Mesothelial cell of epicardium (in vitro differentiated cells): ENCODE measurements at places on chromosomes 12 and 14. TPM values are rescaled to one million over a fixed set of nuclear protein-coding genes. Genes with fewer than 3 reads are reported as not detected.

- H3K36me3 ChIP-seq, result peaks cover 29% of the 10 kb centered on the region
- peak overlapping the region; percentile 65 for H3K27ac ChIP-seq
- no peaks in the 10 kb centered on the region for H3K27me3 ChIP-seq
Observed at GRCh38 chr12:31991815-31992214, 32.6 kb downstream of the RESF1 start.

- H3K4me1 ChIP-seq, result peaks cover 20% of the 10 kb centered on the region
- DNase-seq, result peak; percentile 25
- H3K4me3 ChIP-seq, result peak overlapping the region; percentile 100
- peaks cover 6% of the 10 kb centered on the region for H3K36me3 ChIP-seq
Observed at GRCh38 chr14:65101631-65102440, 481 bp downstream of the MAX start.

DNA sequence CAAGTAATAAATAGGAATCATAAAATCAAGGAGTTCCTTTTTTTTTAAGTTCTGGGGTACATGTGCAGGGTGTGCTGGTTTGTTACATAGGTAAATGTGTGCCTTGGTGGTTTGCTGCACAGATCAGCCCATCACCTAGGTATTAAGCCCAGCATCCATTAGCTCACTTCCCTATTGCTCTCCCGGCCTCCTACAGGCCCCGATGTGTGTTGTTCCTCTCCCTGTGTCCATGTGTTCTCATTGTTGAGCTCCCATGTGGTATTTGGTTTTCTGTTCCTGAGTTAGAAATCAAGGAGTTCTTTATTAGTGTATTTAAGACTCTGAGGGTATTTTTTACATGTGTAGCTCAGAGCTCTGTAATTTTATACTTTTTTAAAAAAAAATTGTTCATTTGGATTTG is 86.0 kb downstream of the SCFD1 start:
- peaks cover 18% of the 10 kb centered on the region for H3K36me3 ChIP-seq
- no peak overlapping the region for H3K27ac ChIP-seq
- H3K4me1 ChIP-seq, result no peaks in the 10 kb centered on the region
- no peak for DNase-seq
- no peaks in the 10 kb centered on the region for H3K27me3 ChIP-seq
- no peak overlapping the region for H3K4me3 ChIP-seq

DNA sequence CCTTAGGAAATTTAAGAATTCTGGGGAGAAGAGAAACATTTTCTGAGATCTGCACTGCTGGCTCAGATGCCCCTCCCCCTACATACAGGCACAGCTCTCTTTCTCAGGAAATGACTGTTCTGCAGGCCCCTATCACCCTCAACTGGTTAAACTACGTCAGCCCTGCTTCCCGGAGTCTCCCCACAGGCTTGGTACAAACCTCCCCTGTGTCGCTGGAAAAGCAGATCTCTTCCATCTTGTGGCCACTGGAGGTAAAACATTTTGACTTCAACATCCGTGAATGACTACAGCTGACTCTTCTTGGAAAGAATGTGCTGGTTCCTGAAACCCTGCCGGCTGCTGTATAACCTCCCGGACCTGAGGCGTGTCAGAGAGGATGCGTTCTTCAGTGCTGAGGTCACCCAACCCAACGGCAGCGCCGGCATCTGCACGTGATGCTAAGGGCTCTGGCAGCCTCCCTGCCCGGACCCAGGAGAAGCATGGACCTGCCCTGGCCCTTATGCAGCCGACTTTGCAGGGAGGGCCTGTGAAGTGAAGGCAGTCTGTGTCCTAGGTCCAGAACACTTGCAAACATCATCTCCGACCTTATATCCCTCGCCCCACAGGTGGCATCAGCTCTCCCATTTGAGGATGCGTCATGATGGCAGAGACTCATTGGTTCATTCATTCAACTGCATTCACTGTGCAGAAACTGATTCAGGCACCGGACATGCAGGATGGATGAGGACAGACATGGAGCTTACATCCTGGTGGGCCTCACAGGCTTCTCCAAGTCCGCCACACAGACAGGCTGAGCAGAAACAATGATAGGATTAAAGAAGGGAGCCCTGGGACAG is 129.2 kb downstream of the GCH1 start:
- H3K27me3 ChIP-seq, result no peaks in the 10 kb centered on the region
- DNase-seq, result peak; percentile 71
- no peaks in the 10 kb centered on the region for H3K36me3 ChIP-seq
- peaks cover 15% of the 10 kb centered on the region for H3K4me1 ChIP-seq
- peak overlapping the region; percentile 11 for H3K4me3 ChIP-seq
- H3K27ac ChIP-seq, result peak overlapping the region; percentile 95

- H3K36me3 ChIP-seq, result peaks cover 40% of the 10 kb centered on the region
- H3K27me3 ChIP-seq, result no peaks in the 10 kb centered on the region
- no peak for DNase-seq
- H3K4me1 ChIP-seq, result peaks cover 5% of the 10 kb centered on the region
Observed at GRCh38 chr14:89378119-89378518, 38.9 kb downstream of the FOXN3 start.

DNA sequence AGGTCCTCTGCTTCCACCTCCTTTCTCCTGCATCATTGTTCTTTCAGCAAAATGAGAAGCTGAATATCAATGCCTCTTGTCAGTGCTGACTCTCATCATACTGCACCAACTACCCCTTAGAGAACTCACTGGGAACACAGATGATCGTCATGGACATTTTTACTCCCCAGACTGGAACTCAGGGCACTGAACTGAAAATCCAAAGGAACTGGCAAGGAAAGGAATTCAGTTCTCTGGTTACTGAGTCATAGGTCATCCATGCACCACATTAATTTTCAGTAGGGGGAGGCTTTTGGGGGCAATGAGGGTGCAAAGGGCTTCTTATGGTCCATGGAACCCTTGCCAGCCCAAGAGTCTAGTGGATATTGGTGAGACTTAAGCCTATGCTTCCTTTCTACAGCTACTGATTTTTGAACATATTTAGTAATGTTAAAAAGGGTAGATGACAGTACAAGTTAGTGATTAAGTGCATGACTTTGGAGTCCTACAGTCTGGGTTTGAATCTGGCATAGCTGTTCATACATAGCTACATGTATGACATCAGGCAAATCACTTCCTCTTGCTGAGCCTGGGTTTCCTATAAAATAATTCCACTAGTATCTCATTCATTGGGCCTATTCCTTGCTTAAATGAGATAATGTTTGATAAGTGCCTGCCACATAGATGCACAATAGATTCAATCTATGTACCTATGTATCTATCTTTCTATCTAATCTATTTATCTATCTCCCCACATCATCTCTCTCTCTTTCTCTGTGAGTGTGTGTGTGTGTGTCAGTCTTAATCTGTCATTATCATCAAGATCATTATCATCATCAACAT is 29.2 kb downstream of the BBS10 start:
- peaks cover 5% of the 10 kb centered on the region for H3K36me3 ChIP-seq
- no peak overlapping the region for H3K27ac ChIP-seq
- peak overlapping the region; percentile 57 for H3K4me3 ChIP-seq
- no peaks in the 10 kb centered on the region for H3K27me3 ChIP-seq
- no peak for DNase-seq

- H3K36me3 ChIP-seq, result no peaks in the 10 kb centered on the region
- H3K27ac ChIP-seq, result no peak overlapping the region
- no peak overlapping the region for H3K4me3 ChIP-seq
Observed at GRCh38 chr14:91893669-91894068, 26.3 kb upstream of the TC2N start.

- no peak overlapping the region for H3K4me3 ChIP-seq
- no peaks in the 10 kb centered on the region for H3K36me3 ChIP-seq
- no peak for DNase-seq
Observed at GRCh38 chr12:108296945-108297344, 42.2 kb downstream of the CMKLR1 start.

Gene SERPINA3
- total RNA-seq, result 0.11 to 0.29 TPM in 2 of 3 replicates, not detected in the other

DNA sequence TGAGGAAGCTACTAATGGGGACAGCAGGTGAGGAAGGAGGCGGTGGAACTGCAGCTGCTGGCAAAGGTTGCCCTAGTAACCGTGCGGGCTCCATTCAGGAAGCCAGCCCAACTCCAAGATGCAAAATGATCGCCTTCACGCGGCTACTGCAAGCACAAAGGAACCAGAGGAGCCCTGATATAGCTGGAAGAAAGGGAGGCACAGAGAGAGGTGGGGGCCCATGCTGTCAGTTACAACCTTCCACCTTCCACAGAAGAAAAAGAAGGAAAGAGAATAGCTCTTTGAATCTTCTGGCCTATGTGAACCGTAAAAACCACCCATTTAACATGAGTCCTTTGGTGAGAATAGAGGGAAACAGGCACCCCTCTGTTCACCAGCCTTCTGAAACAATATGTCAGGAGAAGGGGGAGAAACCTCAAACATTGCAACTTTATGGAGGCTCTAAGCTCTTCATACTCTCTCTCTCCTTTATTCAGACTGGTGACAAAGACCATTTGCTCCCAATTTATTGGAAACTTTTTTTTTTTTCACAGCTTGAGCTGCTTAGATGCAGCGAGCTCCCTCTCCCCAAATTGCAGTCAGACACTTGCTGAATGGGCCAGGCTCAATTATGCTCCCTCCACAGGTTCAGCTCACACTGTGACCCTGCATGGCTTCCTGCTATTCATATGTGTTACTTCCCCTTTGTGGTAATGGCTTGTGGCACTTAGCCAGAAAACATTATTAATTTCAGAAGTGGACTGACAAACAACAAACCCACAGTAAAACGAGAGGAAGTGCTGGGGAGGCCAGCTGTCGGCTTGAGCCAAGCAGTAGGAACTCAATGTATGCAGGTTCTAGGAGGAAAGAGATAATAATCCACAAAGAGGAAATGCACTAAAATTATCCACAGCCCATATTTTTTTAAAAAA is 6.2 kb downstream of the DUSP6 start:
- H3K4me1 ChIP-seq, result peaks cover 55% of the 10 kb centered on the region
- H3K36me3 ChIP-seq, result no peaks in the 10 kb centered on the region
- H3K27me3 ChIP-seq, result peaks cover 36% of the 10 kb centered on the region

Gene ANKS1B
- total RNA-seq, result 6.9 to 8.8 TPM (median 7.5 TPM) in 3 replicates

GRCh38 chr14:95903165-95903564 is 26.5 kb downstream of the TUNAR start:
- H3K27me3 ChIP-seq, result peaks cover 74% of the 10 kb centered on the region
- H3K36me3 ChIP-seq, result no peaks in the 10 kb centered on the region
- no peaks in the 10 kb centered on the region for H3K4me1 ChIP-seq
- H3K27ac ChIP-seq, result no peak overlapping the region
- DNase-seq, result no peak

DNA sequence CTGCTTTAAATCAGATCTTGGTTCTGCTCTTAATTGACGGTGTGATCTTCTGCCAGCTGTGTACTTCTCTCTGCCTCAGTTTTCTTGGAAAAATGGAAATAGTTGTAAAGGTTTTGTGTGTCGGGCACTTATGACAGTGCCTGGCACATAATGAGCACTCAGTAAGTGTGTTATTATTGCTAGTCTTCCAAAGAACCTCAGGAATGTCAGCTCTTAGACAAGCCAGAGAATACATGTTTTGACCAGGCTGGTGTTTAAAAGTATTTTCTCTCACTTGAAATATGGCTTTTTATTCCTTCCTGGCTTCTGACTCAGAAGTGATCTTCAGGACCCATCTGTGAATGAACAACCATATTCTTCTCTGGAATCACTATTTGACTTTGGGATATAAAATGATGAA is 304.1 kb downstream of the SNAPC1 start:
- no peak for DNase-seq
- no peaks in the 10 kb centered on the region for H3K27me3 ChIP-seq
- H3K4me3 ChIP-seq, result no peak overlapping the region
- H3K27ac ChIP-seq, result no peak overlapping the region
- H3K4me1 ChIP-seq, result peaks cover 6% of the 10 kb centered on the region

GRCh38 chr12:131950182-131950913 is 606 bp downstream of the EP400 start:
- no peaks in the 10 kb centered on the region for H3K36me3 ChIP-seq
- H3K4me3 ChIP-seq, result peak overlapping the region; percentile 90
- no peaks in the 10 kb centered on the region for H3K27me3 ChIP-seq
- peak overlapping the region; percentile 78 for H3K27ac ChIP-seq
- H3K4me1 ChIP-seq, result peaks cover 5% of the 10 kb centered on the region

DNA sequence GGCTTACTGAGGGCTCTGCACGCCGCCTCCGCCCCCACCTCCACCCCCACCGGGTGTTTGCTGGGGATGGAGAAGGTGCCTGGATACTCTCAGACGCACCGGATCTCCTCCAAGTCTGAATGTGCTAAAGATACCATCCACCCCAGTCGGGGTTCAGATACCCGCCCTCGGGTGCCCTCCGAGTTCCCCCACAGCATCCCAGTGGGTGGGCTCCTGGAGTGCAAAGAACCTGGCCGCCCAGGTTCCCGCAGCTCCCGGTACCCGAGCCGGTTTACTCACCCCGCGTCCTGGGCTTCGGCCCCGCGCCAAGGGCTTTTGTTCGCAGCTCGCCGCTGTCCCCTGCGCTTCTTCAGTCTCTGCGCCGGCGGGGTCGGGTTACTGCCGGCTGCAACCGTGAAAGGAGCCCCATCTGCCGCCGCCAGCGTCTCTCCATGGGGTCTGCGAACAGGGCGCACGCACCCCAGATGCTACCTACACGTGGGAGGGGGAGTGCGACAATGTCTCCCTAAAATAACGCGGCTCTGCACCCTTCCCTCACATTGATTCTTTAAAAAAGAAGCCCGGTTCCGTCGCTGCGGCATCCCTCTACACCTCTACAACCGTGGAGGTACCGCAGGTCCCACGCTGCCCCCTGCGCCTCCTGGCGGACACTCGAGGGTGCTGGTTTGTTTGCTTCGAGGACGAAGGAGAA is at the start of gene CCDC177:
TSS of gene CCDC177 (minus strand) at position 609 of the 691 bp plus-strand sequence. CDS start 1,249 bp downstream, outside the sequence.
- peak within 1 kb of the TSS; percentile 72 for H3K4me3 ChIP-seq
- H3K4me1 ChIP-seq, result peaks cover 9% of the 10 kb centered on the region

Gene YBX3
- 147 to 163 TPM (median 150 TPM) in 3 replicates for total RNA-seq

Gene MAP3K9
- 9.2 to 10.7 TPM (median 9.5 TPM) in 3 replicates for total RNA-seq

GRCh38 chr12:58341791-58342190 is 400.4 kb downstream of the ATP23 start:
- peaks cover 7% of the 10 kb centered on the region for H3K27me3 ChIP-seq
- no peak overlapping the region for H3K4me3 ChIP-seq
- peak overlapping the region; percentile 9 for H3K27ac ChIP-seq

- no peak overlapping the region for H3K27ac ChIP-seq
- H3K27me3 ChIP-seq, result no peaks in the 10 kb centered on the region
- H3K4me3 ChIP-seq, result no peak overlapping the region
- H3K4me1 ChIP-seq, result peaks cover 1% of the 10 kb centered on the region
- DNase-seq, result no peak
- H3K36me3 ChIP-seq, result peaks cover 7% of the 10 kb centered on the region
Observed at GRCh38 chr12:68587448-68587873, 23.2 kb upstream of the RAP1B start.

Gene CD163L1
- total RNA-seq, result 0.11 to 0.58 TPM (median 0.16 TPM) in 3 replicates

Gene MFAP5
- 0.60 to 1.8 TPM (median 1.5 TPM) in 3 replicates for total RNA-seq

- H3K27me3 ChIP-seq, result no peaks in the 10 kb centered on the region
- DNase-seq, result no peak
- no peak overlapping the region for H3K4me3 ChIP-seq
- no peak overlapping the region for H3K27ac ChIP-seq
- peaks cover 21% of the 10 kb centered on the region for H3K4me1 ChIP-seq
Observed at GRCh38 chr12:123071099-123071800, 79.6 kb downstream of the PITPNM2 start.

DNA sequence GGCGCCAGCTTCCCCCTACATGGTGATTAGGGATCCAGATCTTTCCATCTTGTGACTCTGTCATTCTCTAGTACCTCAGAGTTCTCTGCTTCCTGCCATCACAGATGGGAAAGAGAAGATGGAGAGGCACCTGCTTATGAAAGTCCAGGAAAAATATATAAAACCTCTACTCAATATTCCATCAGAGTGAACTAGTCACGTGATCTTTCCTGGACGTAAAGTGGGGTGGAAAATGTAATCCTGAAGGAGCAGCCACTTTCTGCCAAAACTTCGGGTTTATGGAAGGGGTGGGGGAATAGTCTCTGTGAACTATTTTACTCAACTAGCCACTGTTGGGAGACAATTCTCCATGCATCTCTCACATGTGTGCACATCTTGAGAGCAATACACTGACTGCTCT is 47.7 kb downstream of the STAB2 start:
- DNase-seq, result no peak
- no peak overlapping the region for H3K4me3 ChIP-seq
- no peak overlapping the region for H3K27ac ChIP-seq
- peaks cover 33% of the 10 kb centered on the region for H3K27me3 ChIP-seq
- H3K4me1 ChIP-seq, result no peaks in the 10 kb centered on the region
